ENCODE measurements at places on chromosomes 13 and 19.
A peak's percentile ranks its signal among the peaks of the same experiment; 100 is the strongest.

GRCh38 chr13:40152145-40152544 is 496.7 kb downstream of the COG6 start:
- DNase-seq: no peak

DNA sequence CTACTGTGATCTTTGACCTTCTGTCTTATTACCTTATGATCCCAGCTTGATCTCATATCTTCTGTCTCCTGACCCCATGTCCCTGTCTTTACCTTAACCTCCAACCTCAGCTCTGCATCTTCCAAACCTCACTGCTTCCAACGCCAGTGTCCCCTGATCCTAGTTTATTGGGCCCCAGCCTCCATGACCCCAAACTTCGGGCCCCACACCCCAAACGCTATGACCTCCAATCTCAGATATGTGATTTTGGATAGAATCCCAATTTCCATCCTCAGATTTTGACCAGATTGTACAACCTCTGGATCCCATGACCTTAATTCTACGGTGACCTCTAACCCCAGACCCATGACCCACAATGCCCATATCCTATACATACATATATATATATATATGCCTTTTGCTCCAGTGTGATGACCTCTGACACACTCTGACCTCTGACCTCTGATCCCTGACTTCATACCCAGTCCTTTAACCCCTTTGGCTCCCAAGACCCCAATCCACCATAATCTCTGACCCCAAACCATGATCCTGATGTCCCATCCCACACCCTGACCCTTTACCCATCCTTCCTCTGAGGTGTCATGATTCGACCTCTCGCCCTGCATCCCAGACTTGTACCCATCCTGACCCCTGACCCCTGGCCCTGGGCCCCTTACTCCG is 3.5 kb downstream of the KLK12 start:
- no peak for DNase-seq

GRCh38 chr19:12331211-12331941 is 2.1 kb downstream of the ZNF563 start:
- DNase-seq: peak; percentile 80

DNA sequence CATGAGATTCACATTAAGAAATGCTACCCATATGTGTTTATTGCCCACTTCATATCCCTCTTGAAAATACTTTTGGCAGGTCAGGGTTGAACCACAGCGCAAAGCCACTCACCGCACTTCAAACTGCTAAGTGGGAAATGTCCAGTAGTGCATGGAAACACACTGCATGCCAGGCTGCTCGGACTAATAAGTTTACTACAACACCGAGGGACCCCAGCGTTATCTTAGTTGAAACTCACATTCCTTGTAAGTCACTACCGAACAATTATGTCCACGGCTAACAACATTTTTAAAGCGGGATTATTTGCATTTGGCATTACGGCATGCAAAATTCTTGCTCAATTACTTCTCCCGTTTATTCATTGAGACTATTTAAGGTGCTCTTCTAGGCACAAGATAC is 4.0 kb downstream of the BRD4 start:
- no peak for DNase-seq
